ENCODE measurements at places on chromosomes 7 and 10. TPM values are rescaled to one million over a fixed set of nuclear protein-coding genes. Genes with fewer than 3 reads are reported as not detected.

DNA sequence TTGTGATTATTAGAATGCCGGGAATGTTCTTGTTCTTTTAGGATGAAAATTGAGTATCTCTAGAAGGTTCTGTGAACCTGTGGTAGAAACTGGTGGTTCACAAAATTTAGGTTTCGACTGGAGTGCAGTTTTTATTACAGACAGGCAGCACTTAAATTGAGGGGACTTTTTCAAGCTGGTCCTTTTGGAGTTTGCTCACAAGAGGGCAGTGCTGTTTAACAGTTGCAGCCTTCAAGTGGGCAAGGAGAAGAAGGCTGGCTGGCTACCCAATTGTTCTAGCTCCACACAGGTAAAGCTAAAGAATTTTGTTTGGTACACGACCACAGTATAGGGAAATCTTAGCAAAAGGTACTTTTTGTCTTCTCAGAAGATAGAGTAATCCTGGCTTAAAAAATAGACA is 233.6 kb downstream of the SNX13 start:
- DNase-seq, result no peak
- no peaks in the 10 kb centered on the region for H3K4me1 ChIP-seq
- H3K27ac ChIP-seq, result no peak overlapping the region
- H3K36me3 ChIP-seq, result no peaks in the 10 kb centered on the region
- H3K4me3 ChIP-seq, result no peak overlapping the region

- peaks cover 19% of the 10 kb centered on the region for H3K4me1 ChIP-seq
- DNase-seq, result peak; percentile 70
- H3K4me3 ChIP-seq, result peak within 1 kb of the TSS; percentile 43
- H3K27me3 ChIP-seq, result no peaks in the 10 kb centered on the region
- no peaks in the 10 kb centered on the region for H3K36me3 ChIP-seq
Observed at GRCh38 chr7:139829025-139829774, at the start of gene TBXAS1. Gene TBXAS1 (plus strand): TSS chr7:139829264. CDS start chr7:139829391, 127 bp downstream.

DNA sequence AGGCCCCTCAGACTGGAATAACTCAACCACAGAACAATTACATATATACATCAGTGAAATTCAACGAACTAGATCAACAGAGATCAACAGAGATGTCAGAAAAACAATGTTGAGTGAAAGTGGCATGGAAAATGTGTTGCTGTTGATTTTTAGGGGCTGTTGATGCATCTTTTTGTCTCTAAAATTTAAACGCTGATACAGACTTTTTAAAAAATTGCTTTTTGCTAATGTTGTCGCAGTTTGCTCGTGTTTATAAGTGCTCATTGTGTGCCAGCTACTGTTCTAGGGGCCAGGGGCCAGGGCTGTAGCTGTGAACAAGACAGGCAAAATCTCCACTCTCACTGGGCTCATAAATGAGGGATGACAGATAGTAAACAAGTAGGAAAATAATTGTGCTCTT is 18.3 kb downstream of the TMEM248 start:
- no peaks in the 10 kb centered on the region for H3K27me3 ChIP-seq
- H3K36me3 ChIP-seq, result peaks cover 33% of the 10 kb centered on the region
- H3K4me1 ChIP-seq, result no peaks in the 10 kb centered on the region
- no peak overlapping the region for H3K4me3 ChIP-seq

The MALRD1 gene
- total RNA-seq, result 7.0 TPM

The IRF5 gene
- total RNA-seq, result 29.4 TPM

- peaks cover 24% of the 10 kb centered on the region for H3K4me1 ChIP-seq
- no peak overlapping the region for H3K27ac ChIP-seq
- no peak for DNase-seq
- no peaks in the 10 kb centered on the region for H3K27me3 ChIP-seq
Observed at GRCh38 chr10:11212288-11213085, 194.8 kb downstream of the CELF2 start.

DNA sequence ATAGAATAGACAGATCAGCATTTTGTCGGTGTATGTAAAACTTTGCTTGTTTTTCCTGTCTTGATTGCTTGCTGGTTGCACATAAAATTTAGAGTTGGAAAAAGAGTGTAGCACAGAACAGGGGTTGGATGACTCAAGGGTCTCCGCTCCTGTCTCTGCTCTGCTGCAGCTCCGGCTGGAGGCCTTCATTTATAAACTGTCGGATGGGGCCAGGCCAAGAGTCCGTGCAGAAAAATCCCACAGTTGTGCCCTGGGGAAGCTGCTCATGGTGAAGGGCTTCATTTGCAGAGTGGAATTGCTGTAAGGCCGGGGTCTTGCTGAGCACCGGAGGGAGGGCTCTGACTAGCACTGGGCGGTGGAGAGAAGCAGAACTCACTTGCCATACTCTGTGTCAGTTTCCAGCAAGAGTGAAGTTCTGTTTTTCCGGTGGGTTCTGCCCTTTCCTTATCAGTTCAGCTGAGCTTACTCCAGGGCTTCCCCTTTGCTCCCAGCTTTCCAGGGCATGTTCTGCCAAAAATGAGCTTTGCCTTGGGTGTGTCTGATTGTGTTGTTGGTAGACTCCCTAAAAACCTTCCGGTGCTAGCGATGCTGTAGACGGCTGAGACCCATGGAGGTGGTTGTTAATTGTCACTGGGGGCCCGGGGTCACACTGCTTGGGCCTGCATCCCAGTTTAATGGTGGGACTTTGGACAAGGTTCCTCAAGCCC is 67.2 kb downstream of the CAMK1D start:
- no peaks in the 10 kb centered on the region for H3K27me3 ChIP-seq
- peaks cover 8% of the 10 kb centered on the region for H3K4me1 ChIP-seq

The CRHR2 gene
- not detected for total RNA-seq

DNA sequence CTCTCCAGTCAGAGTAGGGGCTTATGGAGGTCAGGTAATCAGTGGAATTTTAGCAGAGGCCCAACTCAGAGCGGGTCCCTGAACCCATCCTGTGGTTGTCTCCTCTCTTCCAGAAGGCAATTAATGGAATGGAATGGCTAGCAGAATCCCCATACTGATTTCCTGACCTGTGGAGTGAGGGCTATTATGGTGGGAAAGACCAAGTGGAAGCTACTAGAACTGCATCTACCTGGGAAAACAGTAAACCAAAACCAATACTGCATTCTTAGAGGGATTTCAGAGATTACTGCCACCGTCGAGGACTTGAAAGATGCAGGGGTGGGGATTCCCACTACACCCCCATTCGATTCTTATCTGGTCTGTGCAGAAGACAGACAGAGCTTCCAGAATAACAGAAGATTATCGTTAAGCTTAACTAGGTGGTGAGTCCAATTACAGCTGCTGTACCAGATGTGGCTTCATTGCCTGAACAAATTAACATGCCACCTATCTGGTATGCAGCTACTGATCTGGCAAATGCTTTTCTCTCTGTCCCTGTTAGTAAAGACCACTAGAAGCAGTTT is 73.2 kb downstream of the LMBR1 start:
- no peak for DNase-seq
- no peaks in the 10 kb centered on the region for H3K27me3 ChIP-seq
- H3K4me1 ChIP-seq, result no peaks in the 10 kb centered on the region

DNA sequence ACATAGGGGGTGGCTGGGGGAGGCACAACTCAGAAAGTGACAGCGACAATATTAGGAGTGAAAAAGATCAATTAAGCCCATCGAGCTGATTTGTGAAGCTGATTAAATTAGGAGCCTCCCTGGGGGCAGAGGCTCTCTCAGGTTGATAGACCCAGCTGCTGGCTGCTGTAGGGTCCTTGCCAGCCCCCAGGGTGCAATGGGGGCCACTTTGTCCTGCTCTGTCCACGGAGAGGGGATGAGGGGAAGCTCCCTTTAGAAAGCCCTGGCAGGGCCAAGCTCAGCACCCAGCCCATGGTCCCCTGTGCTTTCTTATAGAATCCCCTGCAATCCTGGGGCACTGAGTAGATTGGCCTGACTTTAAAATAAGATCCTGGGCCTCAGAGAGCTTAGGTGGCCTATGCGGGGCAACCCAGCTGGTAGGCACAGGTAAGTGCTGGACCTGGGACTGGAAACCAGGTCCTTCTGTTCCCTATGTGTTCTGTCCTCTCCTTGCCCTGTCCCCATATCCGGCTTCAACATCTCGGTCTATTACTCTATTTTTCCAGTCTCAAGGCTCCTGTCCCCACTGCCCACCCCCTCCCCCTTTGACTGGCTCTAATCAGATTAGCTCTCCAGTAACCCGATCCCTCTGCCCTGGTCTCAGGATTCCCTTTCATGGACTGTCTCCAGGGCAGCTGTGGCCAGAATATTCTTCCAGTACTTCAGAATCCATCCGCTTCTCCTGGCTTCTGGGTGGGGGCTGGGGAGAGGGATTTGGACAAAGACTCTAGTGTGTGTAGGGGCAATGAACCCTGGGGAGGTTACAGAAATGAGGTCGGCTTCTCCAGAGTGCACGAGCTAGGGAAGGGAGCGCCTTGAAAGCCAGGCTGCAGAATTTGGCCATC is 259.6 kb downstream of the RPS24 start:
- no peaks in the 10 kb centered on the region for H3K27me3 ChIP-seq
- H3K27ac ChIP-seq, result no peak overlapping the region
- H3K36me3 ChIP-seq, result no peaks in the 10 kb centered on the region
- H3K4me3 ChIP-seq, result no peak overlapping the region
- H3K4me1 ChIP-seq, result no peaks in the 10 kb centered on the region
- peak; percentile 33 for DNase-seq

DNA sequence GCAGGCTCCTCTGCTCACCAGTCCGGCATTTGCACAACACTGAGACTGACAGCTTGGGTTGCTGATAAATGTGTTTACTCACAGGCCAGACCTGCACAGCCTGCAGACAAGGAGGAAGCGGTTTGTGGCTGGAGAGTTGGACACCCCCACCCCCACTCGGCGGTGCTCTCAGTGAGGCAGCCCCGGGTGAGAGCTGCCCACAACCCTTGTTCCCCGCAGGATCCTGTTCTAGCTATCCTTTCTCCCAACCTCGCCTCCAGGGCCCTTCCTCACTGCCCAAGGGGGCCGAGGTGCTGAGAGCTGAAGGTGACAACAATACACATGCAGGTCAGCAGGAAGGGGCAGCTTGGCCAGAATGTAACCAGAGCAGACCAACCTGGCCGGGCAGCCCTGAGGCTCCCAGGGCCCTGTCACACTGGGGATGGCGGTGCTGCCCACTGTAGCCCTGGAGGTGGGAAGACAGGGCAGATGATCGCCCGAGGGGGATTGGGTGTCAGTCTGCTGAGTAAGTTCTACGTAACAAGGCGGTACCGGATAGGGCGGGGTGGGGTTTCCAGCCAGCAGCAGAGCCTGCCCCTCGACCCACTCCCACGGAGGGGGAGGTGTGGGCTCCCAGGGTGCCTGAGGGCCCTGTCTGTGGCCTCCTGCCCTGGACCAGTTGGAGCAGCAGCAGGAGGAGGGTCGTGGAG is 2.1 kb upstream of the ADAM8 start:
- H3K4me1 ChIP-seq, result peaks cover 38% of the 10 kb centered on the region
- H3K27ac ChIP-seq, result peak overlapping the region; percentile 63
- DNase-seq, result peak; percentile 78
- no peak overlapping the region for H3K4me3 ChIP-seq

The HOXA5 gene
- total RNA-seq, result 16.0 TPM

DNA sequence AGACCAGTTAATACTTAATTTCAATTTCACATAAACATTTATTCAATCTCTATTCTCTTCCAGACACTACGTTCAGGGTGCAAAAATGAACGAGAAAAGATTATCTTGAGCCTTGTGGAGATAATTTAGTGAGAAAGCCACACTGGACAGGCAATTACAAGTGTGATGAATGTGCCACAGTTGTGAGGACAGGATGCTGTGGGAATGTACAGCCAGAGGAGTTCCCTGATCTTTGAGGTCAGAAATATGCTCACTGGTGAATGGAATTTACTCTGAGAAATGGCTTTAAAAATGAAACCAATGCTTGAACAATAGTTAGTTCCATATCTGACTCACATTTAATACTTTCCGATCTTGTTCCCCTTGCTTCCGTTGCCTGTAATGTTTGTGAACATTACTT is 864.8 kb downstream of the GATA3 start:
- H3K36me3 ChIP-seq, result no peaks in the 10 kb centered on the region
- H3K27me3 ChIP-seq, result no peaks in the 10 kb centered on the region
- no peaks in the 10 kb centered on the region for H3K4me1 ChIP-seq
- DNase-seq, result no peak

The SLC18A3 gene
- not detected for total RNA-seq

- no peaks in the 10 kb centered on the region for H3K36me3 ChIP-seq
- DNase-seq, result no peak
- H3K27me3 ChIP-seq, result no peaks in the 10 kb centered on the region
- no peak overlapping the region for H3K27ac ChIP-seq
- H3K4me3 ChIP-seq, result no peak overlapping the region
- H3K4me1 ChIP-seq, result no peaks in the 10 kb centered on the region
Observed at GRCh38 chr10:129604333-129605032, 137.4 kb downstream of the MGMT start.

The CALY gene
- not detected for total RNA-seq

The AOAH gene
- total RNA-seq, result 20.8 TPM

DNA sequence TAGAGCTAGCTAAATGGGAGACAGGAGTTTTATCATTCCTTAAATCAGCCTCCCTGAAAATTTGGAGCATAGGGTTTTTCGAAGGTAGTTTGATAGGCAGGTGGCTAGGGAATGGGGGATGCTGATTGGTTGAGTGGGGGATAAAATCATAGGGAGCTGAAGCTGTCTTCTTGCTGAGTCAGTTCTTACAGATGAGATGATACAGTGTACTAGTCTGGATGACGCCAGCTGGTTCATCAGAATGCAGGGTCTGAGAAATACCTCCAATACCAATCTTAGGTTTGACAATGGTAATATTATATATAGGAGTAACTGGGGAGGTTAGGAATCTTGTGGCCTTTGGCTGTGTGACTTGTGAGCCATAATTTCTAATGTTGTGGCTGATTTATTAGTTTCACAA is 271.2 kb downstream of the SUGCT start:
- no peak overlapping the region for H3K4me3 ChIP-seq
- H3K27ac ChIP-seq, result no peak overlapping the region
- no peak for DNase-seq

- H3K27me3 ChIP-seq, result no peaks in the 10 kb centered on the region
- no peak overlapping the region for H3K27ac ChIP-seq
- no peaks in the 10 kb centered on the region for H3K4me1 ChIP-seq
- no peak for DNase-seq
- no peak overlapping the region for H3K4me3 ChIP-seq
Observed at GRCh38 chr10:16116404-16117304, 256.3 kb upstream of the MINDY3 start.

The GRM3 gene
- total RNA-seq, result not detected

GRCh38 chr10:1858547-1858946 is 121.2 kb upstream of the ADARB2 start:
- no peak overlapping the region for H3K27ac ChIP-seq
- no peaks in the 10 kb centered on the region for H3K27me3 ChIP-seq
- H3K4me1 ChIP-seq, result no peaks in the 10 kb centered on the region

The C10orf143 gene
- total RNA-seq, result 3.4 TPM

The HYAL4 gene
- total RNA-seq, result not detected

The SAP25 gene
- total RNA-seq, result 6.4 TPM

The GPR146 gene
- total RNA-seq, result 40.0 TPM

- no peak overlapping the region for H3K27ac ChIP-seq
- H3K36me3 ChIP-seq, result no peaks in the 10 kb centered on the region
- H3K4me3 ChIP-seq, result no peak overlapping the region
Observed at GRCh38 chr7:138350701-138351357, 109.2 kb upstream of the TRIM24 start.

The DNAH11 gene
- 3.4 TPM for total RNA-seq

DNA sequence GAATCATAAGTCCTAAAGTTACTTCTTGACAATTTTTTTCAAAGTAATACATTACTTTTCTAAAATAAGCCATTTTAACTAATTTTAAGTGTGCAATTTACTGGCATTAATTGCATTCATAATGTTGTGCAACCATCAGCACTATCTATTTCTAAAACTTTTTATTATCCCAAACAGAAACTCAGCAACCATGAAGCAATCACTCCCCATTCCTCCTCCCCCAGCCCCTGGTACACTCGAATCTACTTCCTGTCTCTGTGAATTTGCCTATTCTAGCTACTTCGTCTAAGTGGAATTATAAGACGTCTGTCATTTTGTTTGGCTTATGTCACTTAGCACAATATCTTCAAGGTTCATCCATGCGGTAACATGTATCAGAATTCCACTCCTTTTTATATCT is 84.9 kb downstream of the MKX start:
- H3K4me3 ChIP-seq, result no peak overlapping the region
- H3K27ac ChIP-seq, result no peak overlapping the region
- no peaks in the 10 kb centered on the region for H3K4me1 ChIP-seq
- no peaks in the 10 kb centered on the region for H3K36me3 ChIP-seq
- no peaks in the 10 kb centered on the region for H3K27me3 ChIP-seq

Measured in upper lobe of right lung (tissue), 1 donor.